Nephron progenitor cell (in vitro differentiated cells): ENCODE measurements at places on chromosomes 5 and 9.

- DNase-seq, result no peak
These were observed 5.8 kb downstream of the BSPRY start for GRCh38 chr9:113355040-113355596.

GRCh38 chr9:137241490-137242268, 592 bp downstream of the TUBB4B start:
- DNase-seq, result no peak

GRCh38 chr5:115815693-115816225, 700 bp downstream of the CDO1 start:
- DNase-seq, result peak; percentile 55

DNA sequence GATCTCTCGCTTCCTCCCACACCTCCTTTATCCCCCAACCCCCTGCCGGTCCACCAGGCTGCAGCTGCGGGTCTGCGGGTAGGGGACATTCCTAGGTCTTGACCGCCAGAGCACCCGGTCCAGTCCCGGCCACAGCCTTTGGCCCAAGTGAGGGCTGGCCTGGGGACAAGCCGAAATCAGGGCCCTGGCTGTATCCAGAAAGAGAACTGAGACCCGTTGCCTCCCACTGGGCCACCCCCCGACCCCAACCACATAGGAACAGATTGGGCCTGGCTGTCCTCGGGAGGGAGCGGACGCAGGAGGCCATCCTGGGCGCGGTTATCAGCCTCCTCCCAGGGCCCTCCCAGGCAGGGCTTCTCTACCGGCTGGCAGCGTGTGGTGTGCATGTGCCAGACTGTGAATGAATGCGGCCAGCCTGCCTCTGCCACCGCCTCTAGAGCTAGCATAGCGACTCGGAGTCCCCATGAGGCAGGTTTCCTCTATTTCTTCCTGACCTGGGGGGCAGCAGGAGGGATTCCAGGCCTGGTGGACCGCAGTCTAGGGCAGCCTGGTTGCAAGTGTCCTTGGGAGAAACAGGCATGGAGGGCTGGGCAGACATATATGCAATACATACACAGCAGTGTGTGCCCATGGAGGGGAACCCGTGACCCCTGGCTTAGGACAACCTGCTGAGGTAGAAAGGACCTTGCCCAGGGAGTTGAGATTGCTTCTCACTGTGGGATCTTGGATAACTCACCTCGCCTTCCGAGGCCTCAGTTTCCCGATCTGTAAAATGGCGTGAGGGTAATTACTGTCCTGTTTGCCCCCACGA, 1.2 kb downstream of the N4BP3 start:
- peak; percentile 34 for DNase-seq

DNA sequence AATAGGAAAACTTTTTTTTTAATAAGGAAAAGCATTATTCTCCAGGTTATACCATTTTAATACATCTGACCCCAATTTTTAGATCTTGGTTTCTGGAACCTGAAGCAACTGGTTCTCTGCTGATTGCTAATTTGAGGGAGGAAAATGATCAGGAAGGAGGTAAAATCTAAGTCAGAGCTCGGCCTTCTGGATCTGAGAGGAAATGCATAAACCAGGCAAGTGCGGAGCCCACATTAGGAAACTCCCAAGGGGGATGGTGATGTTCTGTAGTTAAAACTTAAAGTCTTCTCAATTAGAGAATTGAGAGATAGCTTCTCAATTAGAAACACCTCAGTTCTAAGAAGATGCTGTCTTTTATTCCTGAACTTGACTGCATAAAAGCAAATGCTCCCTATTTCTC, 113.5 kb downstream of the TSSK1B start:
- no peak for DNase-seq
